Substantia nigra (tissue), 51 donors: ENCODE measurements at places on chromosomes 1 and 21.

DNA sequence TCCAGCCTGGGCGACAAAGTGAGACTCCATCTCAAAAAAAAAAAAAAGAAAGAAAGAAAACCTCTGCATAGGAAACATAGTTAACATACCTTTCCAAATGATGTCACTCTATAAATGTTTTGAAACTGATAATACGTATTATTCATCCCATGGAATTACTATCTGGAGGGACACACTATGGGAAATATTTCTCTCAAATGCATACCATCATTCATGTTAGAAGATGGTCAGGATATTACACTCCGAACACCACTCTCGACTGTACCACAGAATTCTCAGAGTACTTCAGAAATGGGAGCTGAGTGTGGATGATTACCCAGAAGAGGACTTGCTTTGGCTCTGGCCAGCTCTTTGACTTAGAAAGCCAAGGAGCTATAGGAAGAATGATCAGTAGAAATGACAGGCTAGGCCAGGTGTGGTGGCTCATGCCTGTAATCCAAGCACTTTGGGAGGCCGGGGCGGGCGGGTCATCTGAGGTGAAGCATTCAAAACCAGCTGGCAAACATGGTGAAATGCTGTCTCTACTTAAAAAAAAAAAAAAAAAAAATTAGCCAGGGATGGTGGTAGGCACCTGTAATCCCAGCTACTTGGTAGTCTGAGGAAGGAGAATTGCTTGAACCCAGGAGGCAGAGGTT lies 5.2 kb upstream of the LIN28A start:
- no peak for DNase-seq

GRCh38 chr1:87864676-87865075 lies 536.0 kb downstream of the LMO4 start:
- no peak for DNase-seq

DNA sequence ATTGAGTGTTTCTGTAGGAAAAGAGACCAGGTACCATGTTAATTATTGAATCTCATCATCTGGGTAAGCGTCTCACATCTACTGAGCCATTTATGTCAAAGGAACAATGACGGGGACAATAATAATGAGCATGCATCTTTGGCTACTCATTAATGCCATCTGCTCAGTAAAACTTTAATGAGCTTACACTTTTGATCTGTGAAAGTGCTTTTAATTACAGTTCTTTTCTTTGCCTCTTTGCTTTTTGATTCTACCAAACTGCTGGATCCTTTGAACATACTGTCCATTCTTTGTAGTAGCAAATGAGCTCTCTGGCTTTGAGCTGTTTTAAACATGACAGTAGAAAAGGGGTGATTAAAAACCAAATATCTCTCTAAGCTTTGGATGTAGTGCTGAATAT lies 181.2 kb upstream of the IVNS1ABP start:
- no peak for DNase-seq

DNA sequence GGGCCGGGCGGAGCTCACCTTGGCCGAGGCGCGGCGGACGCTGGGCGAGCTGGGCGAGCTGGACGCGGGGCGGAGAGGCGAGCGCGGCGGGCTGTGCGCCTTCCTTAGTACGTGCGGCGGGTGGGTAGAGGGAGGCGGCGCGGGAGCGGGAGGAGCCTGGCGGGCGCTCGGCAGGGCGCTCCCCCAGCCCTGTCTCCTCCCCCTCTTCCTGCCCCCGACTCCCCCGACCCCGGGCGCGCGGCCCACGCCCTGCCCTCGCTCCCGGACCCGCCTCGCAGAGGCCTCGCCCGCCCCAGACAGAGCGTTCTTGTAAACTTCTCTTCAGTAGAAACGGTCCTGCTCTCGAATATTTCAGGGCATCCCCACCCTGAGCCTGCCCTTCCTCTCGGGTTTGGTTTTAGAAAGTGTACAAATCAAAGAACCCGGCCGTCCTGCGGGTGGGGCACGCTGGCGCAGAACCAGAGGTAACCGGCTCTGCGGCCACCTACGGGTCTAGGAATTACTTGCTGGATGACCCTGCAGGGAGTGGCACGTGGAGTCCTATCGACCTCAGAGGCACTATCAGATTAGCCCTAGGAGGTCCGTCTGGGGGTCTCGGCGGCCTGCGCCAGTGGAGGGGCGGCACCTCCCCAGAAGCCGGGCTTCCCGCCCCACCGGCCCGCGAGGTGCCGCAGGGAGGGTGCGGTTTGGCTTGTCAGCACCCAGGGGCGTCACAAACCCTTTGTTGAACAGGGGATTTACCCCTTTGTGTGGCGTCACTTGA lies at the start of gene S100A10:
Gene S100A10, minus strand, starts transcription at position 126 of the 763 bp plus-strand sequence. CDS start 7,629 bp downstream, outside the sequence.
- DNase-seq: no peak

- no peak for DNase-seq
These were observed 36.4 kb upstream of the HSD17B7 start for GRCh38 chr1:162753998-162754585.

DNA sequence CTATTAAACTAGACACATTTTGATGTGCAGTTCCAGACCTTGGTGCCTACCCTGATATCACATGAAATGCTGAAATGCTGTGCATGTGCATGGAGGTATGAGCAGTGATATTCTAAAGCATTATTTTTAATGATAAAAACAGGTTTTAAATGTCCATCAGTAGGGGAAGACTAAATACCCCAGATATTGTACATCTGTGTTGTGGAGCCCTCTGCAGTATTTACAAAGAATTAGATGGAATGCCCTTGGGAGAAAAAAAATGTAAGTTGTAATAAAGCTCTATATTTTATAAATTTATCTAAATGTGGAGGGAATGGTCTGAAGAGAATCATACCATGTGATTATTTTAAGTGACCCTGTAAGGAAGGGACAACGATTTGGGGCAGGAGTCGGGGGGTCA lies 39.1 kb upstream of the IGSF5 start:
- DNase-seq: no peak

DNA sequence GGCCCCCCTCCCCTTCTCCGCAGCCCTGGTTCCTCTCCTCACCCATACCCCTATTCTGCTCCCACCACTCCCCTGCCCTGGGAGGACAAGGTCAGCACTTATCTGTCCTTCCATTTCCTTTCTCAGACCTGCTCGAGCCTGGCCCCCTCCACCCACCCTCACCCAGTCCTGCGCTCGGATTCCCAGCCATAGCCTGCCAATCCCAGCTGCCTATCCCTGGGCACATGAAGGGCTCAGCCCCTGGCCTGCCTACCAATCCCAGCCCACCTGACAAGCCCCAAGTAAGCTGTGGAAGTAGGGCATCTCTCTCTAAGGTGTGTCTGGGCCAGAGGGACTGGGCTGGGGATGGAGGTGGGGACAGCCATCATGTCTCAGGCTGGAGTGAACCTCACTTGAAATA lies 5.4 kb downstream of the BLACAT1 start:
- no peak for DNase-seq

DNA sequence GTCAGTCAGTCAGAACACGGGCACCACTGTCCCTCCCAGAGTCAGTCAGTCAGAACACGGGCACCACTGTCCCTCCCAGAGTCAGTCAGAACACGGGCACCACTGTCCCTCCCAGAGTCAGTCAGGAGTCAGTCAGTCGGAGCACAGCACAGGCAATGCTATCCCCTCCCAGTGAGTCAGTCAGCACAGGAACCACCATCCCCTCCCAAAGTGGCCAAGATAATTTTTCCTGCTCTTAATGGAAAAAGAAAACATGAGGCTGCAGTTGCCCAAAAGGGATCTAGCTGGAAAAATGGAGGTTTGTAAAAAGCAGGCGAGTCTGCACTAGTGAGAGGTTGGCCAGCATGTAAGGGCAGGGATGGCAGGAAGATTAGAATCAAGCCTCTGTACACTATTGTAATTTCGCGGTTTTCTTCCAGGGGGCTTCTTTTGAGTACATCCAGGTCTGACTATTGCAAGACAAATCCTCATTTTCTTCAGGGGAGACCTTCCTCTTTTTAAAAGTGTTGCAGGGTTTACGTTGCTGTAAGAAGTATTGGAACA lies 213.8 kb downstream of the SIPA1L2 start:
- DNase-seq: no peak

DNA sequence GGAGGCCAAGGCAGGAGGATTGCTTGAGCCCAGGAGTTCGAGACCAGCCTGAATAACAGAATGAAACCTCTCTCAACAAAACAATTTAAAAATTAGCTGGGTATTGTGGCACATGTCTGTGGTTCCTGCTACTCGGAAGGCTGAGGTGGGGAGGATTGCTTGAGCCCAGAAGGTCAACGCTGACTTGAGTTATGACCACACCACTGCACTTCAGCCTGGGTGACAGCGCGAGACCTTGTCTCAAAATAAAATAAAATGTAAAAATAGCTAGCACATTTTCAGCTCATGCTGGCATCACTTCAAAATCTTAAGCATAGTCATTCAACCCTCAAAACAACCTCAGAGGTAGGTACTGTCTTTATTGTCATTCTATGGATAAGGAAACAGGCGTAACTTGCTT lies 6.4 kb downstream of the JAK1 start:
- no peak for DNase-seq

- peak; percentile 68 for DNase-seq
These were observed 4.9 kb downstream of the PLEKHG5 start for GRCh38 chr1:6486433-6487011.

GRCh38 chr1:52925571-52926005 lies 1.5 kb upstream of the SCP2 start:
- DNase-seq: peak; percentile 5

DNA sequence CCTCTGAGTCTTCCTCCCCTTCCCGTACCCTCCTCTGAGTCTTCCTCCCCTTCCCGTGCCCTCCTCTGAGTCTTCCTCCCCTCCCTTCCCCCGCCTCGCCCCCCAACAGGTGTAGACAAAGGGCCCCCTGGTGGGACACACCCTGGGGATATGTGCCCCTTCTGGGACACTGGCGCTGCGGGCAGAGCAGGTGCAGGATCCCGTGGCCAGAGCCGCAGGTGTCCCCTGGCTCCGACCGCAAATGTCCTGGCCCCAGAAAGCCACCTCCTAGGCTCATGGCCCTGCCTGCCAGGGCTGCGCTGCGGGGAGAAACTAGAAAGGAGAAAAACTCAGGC lies 51.5 kb upstream of the ARHGEF16 start:
- no peak for DNase-seq

GRCh38 chr1:245156736-245157505 lies 2.1 kb downstream of the KIF26B start:
- no peak for DNase-seq

- no peak for DNase-seq
These were observed 165.8 kb upstream of the LRRC7 start for GRCh38 chr1:69401879-69402278.

- no peak for DNase-seq
These were observed 17.0 kb upstream of the SH2D2A start for GRCh38 chr1:156833603-156834002.

DNA sequence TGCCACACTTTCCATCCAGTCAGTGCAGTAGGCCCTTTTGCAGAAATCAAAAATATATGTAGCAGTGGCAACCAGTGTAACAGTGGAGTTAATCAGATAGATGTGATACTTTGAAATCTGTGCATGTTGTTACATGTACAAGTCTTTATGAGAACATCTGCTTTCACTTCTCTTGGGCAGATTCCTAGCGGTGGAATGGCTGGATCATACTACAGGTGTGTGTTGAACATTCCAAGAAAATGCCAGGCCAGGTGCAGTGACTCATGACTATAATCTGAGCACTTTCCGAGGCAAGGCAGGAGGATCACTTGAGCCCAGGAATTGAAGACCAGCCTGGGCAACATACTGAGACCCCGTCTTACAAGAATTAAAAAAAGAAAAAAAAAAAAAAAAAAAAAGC lies 55.3 kb downstream of the GNB1 start:
- DNase-seq: no peak

DNA sequence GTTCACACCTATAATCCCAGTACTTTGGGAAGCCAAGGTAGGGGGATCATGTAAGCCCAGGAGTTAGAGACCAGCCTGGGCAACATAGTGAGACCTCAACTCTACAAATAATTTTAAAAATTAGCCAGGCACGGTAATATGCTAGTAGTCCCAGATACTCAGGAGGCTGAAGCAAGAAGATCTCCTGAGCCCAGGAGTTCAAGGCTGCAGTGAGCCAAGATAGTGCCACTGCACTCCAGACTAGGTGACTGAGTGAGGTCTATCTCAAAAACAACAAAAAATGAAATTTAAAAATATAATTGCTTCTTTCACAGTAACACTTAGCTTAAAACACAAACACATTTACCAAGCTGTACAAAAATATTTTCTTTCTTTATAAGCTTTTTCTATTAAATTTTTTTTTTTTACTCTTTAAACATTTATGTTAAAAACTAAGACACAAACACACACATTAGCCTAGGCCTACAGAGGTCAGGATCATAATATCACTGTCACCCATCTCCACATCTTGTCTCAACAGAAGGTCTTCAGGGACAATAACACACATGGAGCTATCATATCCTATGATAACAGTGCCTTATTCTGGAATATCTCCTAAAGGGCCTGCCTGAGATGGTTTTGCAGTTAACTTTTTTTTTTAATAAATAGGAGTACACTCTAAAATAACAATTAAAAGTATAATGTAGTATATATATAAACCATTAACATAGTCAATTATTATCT lies 43.9 kb downstream of the TESK2 start:
- no peak for DNase-seq

- DNase-seq: no peak
These were observed 51.4 kb downstream of the ACBD3 start for GRCh38 chr1:226135059-226135651.

DNA sequence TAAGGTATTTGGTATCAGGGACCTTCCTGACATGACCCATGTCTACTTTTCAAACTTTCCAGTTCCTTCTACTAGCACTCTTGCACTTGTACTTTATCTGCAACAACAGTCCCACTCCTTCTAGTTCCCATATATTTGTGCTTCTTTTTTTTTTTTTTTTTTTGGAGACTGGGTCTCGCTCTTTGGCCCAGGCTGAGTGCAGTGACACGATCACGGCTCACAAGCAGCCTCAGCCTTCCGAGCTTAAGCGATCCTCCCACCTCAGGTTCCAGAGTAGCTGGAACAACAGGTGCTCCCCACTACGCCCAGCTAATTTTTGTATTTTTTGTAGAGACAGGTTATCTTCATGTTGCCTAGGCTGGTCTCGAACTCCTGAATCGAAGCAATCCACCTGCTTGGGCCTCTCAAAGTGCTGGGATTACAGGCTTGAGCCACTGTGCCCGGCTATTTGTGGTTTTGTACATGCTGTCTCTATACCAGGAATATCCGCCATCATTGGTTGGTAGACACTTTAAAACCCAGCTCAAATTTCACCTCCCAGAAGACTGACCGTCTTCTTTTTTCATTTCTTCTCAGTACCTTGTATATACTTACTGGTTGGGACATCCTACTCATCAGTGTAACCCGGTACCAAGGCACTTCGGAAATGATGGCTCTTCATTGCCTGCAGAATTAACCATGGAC lies 1.1 kb downstream of the ZMYM1 start:
- DNase-seq: no peak

DNA sequence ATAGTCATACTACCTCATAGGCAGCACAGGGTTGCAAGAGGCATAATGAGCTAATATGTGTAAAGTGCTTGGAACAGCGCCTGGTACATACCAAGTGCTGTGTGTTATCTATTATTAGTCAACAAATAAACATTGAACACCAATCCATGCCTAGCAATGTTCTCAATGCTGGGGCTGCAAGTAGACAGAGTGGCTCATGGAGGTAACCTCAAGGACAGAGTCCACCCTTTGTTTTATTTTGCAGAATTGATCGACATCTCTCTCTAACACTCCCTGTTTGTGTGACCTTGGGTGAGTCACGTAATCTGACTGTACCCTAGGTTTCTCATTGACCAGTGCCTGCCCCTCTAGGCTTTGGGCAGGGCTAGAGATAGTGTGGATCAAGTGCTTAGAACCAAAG lies 164.0 kb upstream of the KLHDC7A start:
- DNase-seq: no peak
